ENCODE measurements at places on chromosomes 16 and 17.

DNA sequence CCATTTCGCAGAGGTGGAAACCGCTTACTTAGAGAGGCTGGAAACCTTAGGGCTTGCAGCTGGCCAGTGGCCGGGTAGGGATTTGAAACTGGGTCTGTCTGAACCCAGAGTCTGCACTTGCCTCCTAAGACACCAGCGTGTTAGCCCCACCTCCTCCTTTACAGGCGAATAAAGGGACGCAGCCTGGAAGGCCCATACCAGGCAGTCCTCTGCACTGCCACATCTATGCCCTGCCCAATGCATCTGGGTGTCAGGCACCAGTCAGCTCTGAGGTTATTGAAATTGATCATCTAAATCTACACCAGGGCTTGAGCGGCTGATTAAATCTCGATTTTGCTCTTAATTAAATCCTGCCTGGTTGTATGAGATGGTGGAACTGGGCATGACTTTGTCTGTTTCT is 19.9 kb upstream of the NAGS start:
- DNase-seq = no peak

DNA sequence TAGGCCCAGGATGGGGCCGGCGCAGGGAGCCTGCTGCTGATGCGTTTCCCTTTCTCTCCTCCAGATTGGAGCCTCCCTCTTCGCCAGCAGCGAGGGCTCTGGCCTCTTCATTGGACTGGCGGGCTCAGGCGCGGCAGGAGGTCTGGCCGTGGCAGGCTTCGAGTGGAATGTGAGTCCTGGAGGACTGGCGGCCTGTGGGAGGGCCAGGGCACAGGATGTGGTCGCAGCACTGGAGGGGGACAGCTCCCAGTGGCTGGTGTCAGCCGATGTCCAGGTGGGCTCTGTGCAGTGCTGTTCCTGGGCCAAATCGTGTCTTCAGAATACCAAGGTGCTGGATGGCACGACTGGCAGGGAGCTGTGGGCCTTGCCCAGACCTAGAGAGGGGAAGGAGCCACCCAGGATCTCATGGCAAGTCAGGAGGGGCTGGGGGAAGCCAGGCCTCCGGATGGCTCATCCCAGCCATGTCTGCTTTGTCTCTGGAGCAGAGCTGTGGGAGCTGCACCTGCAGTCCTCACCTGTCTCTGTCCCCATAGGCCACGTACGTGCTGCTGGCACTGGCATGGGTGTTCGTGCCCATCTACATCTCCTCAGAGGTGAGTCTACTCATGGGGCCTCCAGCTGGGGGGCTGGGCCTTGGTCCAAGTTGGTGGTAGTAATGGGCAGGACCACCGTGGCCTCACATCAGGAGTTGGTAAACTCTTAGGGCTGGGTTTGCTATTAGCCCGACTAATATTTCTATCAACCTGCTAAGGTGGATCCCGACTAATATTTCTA is 7.3 kb downstream of the SLC5A10 start:
- DNase-seq = no peak

DNA sequence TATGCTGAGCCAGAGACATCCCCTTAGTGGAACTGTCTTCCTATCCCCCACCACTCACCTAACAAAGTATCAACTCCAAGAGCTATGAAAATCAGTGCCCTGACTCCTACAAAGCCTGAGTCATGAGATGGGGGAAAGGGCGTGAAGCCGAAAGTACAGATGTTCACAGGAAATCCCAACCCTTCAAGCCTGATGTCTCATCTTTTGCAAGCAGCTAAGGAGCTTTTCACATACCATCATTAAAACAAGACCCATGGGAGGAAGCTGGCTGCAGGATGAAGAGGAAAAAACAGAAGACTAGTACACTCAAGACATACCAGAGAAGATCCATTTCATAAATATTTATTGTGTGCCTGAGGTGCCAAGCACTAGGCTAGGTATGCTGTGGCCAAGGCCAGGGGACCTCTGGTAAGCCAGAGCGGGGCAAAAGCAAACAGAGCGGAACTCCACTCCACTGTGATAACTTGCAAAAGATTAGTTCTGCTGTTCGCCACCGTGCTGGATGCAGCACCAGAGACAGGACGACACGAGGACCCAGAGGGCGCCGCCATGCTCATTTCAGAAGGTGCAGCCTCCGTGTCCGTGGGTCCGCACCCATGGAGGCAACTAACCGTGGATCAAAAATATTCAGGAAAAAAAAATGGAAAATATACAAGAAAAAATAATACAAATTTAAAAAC is 4.5 kb upstream of the MNT start:
- no peak for DNase-seq

DNA sequence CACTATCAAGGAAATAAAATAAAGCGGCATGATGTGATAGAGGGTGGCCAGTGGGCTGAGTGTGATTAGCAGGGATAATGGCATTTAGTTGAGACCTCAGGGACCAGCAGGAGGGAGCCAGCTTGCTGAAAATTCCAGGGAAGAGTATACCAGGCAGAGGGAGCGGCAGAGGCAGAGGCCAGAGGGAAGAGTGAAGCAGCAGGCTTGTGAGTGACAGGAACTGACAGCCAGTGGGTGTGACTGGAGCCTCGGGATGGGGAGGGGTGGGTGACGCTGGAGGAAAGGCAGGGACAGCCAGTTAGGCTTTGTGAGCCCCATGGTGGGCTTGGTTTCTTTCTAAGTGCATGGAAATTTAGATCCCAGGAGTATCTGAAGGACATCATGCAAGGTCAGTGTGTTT is 209.7 kb upstream of the CACNG3 start:
- DNase-seq = no peak

- DNase-seq = no peak
Observed at GRCh38 chr16:24543949-24544348, 4.6 kb downstream of the RBBP6 start.

DNA sequence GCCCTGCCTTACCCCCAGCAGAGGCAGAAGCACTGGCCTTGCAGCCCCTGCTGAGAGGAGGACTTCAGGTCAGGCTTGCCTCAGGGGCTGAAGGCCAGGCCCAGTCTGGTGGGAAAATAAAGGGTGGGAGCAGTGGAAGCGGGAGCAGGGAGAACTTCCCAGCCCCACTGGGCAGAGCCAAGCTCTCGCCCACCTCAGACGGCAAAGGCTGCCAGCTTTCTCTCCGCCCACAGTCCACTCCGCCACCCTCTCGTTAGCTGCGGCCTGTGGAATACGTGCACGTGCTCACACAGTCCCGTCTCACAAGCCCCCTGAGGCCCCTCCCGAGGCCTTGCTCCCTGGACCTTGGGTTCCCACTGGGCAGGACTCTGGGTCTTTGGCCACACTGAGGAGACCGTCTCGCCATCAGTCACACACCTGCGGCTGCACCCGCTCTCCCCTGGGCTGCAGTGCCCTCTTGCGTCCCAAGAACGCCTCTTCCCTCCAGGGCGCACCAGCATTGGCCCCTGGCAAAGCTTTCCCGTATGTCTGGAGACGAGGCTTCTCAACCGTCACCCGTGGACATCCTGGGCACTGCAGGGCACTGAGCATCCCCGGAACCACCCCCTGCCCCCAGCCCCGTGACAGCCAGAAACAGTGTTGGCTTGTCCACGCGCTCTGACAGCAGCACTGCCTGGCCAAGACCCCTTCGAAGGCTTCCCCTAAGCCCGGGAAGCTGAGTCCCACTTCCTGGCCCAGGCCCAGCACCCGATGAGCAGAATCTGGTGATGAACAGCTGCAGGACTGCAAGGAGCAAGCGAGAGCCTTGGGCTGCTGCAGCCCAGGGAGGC is 8.3 kb downstream of the MRPL28 start:
- peak; percentile 43 for DNase-seq

DNA sequence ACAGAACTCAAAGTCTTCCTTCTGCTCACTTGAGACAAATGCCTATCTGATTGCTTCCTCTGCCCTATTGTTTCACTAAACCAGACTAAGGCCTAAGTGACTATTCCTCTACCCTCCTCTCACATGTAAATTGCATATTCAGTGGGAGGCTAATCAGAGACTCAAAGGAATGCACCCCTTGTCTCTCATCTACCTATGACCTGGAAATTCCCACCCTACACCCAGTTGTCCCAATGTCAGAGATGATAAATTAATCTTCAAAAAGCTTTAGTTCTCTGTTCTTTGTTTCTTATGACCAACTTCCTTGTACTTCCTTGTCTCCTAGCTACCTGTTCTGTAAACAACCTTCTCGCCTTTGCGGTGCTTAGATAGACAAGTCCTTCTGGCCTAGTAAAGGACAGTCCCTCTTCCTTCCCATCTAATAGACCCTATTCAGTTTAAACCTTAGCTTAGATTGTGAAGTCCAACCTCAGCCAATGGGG is 76.0 kb downstream of the EMP2 start:
- no peak for DNase-seq

- no peak for DNase-seq
Observed at GRCh38 chr16:80231121-80231520, 309.7 kb upstream of the DYNLRB2 start.

DNA sequence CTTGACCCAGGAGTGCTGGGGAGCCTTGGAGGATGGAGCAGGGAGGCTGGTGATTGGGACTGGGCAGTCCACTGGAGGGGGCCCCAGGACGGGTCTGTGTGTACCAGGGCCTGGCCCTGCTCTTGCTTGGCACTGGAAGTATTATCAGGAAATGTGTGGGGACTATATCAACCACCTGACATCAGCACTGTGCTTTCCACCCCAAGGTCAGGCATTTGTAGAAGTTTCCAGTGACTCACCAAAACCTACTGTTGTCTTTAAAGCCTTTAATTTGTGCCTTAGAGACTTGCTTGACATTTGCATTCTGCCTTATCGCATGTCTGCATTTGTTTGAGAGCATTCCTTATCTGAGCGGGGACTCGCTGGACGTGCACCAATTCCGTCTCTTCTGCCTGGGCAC is 323.1 kb downstream of the FOXL1 start:
- DNase-seq = no peak

GRCh38 chr17:58006560-58006923 is 504 bp downstream of the SRSF1 start:
- peak; percentile 16 for DNase-seq

DNA sequence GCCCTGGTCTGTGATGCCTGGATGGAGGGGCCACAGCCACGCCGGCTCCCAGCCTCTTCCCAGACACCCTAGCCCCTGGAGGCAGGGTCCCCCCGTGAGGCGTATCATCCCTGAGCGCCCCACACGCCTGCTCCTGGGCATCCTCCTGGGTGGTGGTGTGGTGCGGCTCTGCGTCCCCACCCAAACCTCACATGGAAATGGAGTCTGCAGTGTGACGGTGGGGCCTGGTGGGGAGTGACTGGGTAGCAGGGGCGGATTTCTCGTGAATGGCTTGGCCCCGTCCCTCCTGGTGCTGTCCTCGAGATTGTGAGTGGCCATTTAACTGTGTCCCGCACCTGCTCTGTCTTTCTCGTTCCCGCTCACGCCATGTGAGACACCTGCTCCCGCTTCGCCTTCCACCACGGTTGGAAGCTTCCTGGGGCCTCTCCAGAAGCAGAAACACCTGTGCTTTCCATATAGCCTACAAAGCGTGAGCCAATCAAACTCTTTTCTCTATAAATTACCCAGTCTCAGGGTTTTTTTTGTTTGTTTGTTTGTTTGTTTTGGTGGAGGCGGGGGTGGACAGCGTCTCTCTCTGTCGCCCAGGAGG is 5.9 kb upstream of the SSTR5 start:
- no peak for DNase-seq

GRCh38 chr16:89055894-89056555 is 37.6 kb upstream of the ACSF3 start:
- DNase-seq = no peak

DNA sequence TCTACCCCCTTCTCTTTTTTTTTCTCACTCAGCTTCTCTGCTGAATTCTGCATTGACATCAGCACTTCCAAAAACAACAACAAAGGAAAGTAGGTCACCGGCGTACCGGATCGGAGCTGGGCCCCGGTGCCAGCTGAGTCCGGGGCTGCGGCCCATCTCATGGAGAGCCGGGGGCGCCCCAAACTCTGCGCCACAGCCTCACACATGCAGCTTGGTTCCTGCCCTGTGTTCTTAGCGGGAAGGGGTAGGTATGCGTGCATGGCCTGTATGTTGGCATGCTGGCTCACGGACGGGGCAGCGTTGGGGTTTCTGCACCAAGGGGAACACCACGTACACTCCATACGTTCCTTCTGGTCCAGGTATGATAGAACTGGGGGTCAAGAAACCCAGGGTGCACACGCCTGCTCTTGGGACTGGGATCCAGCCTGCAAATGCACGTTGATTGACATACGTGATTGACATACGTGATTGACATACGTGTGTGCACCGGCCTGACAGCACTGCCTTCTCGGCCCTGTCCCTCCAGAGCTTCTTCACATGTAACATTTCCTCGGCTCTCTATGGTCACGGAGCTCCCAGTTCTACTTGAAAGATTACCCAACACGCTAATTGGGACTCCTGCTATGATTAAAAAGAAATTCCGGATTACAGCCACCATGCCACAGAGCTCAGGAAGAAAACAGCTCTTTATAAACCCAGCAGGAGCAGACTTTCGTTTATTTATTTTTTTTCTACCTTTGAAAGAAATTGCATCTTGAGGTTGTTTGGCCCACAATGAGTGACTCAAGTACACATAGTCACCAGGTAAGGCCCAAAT is 88.7 kb downstream of the RPA1 start:
- no peak for DNase-seq

GRCh38 chr16:53563426-53563825 is 60.4 kb upstream of the AKTIP start:
- DNase-seq = no peak
